ENCODE measurements at places on chromosomes 1 and 21.

DNA sequence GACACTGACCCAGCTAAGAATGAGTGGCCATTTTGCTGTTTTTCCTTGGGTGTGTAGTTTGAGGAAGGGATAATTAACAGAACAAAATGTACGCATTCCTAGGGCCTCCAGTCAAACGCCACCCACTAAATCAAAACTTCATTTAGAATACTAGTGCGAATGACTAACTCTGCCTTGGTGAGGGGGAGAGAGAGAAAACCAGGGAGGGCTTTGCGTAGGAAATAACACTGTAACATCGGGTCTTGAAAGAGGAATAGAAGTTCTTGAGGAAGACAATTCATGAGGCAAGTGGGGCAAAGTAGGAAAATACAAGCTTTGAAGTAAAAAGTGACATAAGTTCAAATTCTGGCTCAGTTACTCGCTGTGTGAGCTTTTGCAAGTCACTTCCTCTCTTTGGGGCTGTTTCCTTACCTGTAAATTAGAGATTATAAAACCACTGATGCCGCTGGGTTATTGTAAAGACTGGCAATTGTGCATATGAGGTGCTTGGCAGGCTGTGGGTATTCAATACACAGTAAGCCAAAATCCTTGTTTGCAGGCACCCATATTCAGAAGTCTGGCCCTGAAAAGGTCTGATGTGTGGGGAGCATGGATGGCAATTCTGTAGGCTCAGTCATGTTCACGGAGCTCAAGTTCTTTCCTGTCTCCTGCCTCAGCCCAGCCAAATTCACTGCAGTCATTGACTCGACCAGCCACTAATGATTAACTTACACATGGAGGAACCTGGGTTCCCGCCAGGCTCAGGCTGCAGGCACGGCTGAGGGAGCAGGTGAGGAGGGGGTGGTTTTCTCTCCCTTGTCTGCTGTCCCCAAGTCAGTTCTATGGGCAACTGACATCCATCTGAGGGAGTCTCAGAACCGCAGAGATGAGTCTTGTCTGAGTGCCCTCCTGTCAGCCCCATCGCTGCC is 140.3 kb upstream of the CSF3R start:
- no peak for DNase-seq

- no peak for DNase-seq
These were observed 5.9 kb downstream of the MAN1C1 start for GRCh38 chr1:25622531-25622930.

DNA sequence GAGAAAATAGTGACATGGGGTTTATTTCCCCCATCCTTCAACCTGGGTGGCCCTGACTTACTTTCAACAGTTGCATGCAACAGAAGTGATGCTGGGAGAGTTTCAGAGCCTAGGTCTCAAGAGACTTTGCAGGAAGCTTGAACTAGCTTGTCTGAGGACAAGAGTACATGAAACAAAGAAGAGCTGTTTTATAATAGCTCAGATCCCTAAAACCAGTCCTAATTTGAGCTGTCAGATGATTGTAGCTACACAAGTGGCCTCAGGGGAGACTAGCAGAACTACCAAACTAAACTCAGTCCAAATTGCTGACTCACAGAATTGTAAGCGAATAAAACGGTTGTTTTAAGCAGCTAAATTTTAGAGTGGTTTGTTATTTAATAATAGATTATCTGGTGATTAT is 17.1 kb downstream of the RC3H1 start:
- no peak for DNase-seq

DNA sequence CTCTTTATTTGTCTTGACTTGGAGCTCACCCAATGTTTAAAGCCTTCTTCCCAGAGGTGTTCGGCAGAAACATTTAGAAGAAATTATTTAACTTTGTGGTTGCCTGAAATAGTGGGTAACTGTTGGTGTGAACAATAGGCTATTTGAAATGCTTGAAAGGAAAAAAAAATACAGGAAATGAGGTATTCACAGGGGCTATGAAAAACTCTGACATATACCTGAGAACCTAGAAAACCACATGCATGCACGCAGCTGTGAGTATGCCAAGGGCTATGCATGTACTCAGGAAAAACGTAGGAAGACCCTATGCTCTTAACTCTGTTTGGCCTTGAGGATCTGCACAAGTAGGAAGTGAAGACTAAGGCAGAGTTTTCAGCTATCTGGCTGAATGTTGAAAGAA is 16.4 kb upstream of the RNF186 start:
- no peak for DNase-seq

- no peak for DNase-seq
These were observed 13.6 kb upstream of the TARS2 start for GRCh38 chr1:150473659-150474058.

DNA sequence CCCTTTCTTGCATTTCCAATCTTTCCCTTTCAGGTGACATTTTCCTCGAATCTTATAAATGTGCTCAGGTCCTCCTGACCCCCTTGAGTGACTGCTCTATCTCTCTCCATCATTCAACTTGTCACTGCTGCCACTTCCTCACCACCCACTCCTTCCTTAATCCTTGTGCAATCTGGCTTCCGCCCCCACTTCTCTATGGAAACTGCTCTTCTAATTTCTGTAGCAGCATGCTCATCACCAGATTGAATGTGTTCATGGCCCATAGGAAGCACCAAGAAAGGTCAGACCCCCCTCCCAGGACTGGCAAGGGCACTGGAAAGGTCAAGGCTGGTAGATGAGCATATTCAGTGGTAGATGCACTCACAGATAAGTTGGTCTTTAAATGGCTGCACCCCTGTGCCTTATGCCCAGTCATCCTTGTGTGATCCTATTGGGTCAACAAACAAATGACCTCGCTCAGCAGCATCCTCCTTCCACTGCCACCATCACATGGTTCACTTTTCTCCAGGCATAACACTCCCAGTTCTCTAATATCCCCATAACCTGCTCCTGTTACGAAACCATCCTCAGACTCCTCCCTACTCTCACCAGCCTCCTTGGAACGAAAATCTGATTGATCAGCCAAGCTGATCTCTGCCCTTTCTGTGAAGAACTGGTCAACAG is 288.5 kb upstream of the POU3F1 start:
- no peak for DNase-seq

- DNase-seq, result no peak
These were observed 80.9 kb downstream of the BACH1 start for GRCh38 chr21:29379517-29380054.
